ENCODE measurements at places on chromosomes 2 and 18. TPM values are rescaled to one million over a fixed set of nuclear protein-coding genes. Genes with fewer than 3 reads are reported as not detected.
A peak's percentile ranks its signal among the peaks of the same experiment; 100 is the strongest.

GRCh38 chr18:55416791-55417190 is 171.2 kb downstream of the TCF4 start:
- DNase-seq: no peak

- DNase-seq: peak; percentile 57
Observed at GRCh38 chr2:101036562-101036961, 34.5 kb downstream of the RPL31 start.

- no peak for DNase-seq
Observed at GRCh38 chr2:198055716-198056115, 251.3 kb downstream of the PLCL1 start.

GEN1 gene
- 0.58 TPM for total RNA-seq

ALPI gene
- total RNA-seq: not detected

MAPK4 gene
- 5.2 TPM for total RNA-seq

All from stomach (tissue), 19 donors.